ENCODE measurements at places on chromosomes 11 and 22.

GRCh38 chr11:100066399-100066798, 620.7 kb upstream of the ARHGAP42 start:
- no peak for DNase-seq

- DNase-seq = no peak
Observed at GRCh38 chr22:46119729-46120419, 30.5 kb upstream of the PPARA start.

DNA sequence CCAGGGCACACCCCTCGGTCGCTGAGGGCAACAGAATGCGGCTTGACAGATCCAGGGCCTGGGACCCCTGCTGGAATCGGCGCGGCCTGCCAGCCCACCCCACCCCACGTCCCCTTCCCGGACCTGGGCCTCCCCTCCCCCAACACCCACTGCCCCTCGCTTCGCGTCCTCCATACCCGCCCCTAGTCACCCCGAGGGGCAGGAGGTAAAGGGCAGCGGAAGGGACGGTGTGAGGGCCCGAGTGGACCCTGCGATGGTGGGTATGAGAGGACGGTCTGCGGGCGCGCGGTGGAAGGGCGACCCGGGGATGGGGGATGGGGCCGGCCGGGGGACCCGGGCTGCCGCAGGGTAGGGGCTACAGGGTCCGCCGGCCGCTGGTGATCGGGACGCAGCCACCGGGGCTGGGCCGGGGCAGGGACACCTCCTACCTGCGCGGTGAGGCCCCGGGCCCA, 311 bp downstream of the APBB1 start:
- DNase-seq = no peak

DNA sequence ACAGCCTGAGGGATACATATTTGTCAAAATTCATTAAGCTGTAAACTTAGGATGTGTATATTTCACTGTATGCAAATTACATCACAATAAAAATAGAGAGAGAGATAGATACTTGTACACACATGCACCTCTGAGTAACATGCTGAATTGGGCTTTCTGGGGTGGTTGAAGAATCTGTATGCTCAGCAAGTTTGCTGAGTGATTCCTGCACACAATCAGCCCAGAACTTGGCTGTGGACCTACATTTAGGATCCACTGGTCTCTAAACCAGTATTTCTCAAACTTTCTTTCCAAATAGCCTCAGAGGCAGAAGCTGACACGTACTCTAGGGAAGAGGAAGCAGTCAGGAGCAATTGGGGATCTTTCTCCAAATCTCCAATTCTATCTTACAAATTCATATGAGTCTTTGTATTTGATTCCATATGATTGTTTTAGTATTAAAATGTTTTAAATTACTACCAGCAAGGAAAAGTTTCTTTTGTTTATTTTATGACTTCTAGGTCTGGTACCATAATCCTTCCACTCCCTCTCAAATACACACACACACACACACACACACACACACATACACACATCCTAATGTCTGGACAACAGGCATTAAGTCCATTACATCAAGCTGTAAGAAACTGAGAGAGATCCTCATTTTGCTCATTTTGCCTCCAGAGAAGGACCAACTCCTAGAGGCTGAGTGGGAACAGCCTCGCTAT, 20.0 kb downstream of the SYT13 start:
- no peak for DNase-seq

GRCh38 chr11:117910525-117910924, 18.7 kb downstream of the TMPRSS13 start:
- no peak for DNase-seq

GRCh38 chr11:55658608-55659007, 3.4 kb upstream of the OR4C6 start:
- no peak for DNase-seq

DNA sequence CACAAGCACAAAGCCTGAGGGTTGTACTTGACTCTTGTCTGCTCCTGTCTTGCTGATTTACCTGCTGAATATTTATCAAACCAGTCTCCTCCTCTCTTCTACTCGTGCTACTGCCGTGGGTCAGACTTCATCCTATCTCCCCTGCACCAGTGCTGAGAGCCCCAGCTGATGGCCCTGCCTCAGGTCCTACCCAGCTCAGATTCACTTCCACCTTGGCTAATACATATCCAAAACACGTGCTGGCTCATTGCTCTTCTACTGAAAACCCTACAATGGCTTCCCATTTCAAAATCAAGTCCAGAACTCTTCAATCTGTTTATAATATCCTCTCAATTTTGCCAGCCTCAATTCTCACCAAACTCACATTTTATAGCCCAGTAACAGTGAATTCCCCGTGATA, 48.3 kb downstream of the RAB30 start:
- DNase-seq = no peak

Measured in naive thymus-derived CD4-positive, alpha-beta T cell (primary cell).